ENCODE measurements at places on chromosomes 5 and 9.

DNA sequence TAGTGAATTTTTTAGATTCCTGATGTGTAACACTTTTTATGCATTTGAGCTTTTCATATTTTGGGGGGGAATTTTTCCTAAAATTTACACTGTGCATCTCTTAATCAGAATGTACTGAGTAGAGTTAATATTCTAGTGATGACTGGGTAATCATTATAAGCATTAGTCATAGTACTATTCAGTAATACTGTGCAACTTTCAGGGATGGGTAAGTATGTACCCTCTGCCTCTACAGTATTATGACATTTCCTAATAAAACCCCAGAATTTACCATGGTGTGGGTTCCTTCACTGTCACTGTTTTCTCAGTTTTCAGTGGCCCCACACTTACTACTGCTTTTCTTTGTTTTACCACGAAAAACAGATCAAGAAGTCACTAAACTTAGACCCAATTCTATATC lies 2.8 kb upstream of the CMYA5 start:
- DNase-seq = no peak

DNA sequence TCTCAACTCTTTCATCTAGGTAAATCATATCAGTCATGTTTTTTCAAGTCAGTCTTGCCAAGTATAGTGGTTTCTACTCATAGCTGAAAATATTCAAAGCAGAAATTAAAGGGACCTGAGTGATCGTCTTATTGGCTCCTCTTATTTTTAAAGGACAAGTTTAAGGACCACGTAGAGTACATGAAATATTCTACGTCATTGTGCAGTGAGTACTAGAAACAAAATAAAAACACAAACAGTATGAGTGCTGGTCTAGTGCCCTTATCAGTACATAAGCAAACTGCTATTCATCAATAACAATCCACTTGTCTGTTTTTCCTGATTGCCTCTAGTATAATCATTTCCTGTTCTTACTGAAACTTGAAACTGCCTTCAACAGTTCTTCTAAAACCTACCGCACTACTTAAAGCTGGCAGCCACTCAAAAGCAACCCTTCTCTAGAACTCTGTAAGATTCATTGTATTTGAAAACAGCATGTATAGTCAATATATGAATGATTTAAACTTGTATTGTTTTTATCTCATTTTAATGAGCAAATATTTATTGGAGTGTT lies 853.7 kb downstream of the TAF11L14 start:
- DNase-seq = no peak

DNA sequence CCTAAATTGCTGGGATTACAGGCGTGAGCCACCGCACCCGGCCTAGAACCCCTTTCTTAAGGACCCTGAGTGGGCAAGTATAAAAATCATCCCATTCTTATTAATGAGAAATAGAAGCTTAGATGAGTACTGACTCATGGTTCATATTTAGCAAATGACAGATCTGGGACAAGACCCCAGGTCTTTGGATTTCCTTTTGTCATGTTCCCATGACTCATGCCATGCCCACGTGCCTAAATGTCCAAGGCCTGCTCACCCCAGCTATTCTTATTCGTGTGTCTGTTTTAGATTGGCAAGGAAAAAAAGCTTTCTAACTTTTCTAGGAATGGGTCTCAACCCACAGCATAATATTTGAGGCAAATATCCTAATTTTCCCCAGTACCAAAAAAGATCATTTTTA lies 57.7 kb upstream of the RPS23 start:
- no peak for DNase-seq

GRCh38 chr5:91849069-91849468 lies 466.0 kb upstream of the ARRDC3 start:
- DNase-seq = no peak

GRCh38 chr9:81851340-81851739 lies 76.9 kb upstream of the SPATA31D4 start:
- no peak for DNase-seq

- DNase-seq = no peak
Observed at GRCh38 chr5:10018201-10019069, 231.3 kb downstream of the ATPSCKMT start.

DNA sequence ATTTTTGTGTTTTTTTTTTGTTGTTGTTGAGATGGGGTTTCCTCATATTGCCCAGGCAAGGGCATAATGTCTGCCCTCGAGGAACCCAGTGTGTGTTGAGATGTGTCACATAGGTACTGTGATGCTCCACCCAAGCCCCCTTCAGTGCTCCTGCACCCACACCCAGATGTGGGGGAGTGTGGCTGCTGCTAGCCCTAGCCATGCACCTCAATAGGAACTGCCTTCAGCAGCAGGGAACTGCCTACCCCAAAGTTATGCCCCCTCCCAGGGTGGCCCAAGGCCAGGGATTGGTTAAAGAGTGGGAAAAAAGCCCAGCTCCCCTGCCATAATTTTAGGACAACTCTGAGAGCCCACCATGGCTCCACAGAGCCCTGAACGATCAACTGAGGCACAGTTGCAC lies 33.3 kb upstream of the EPB41L4B start:
- no peak for DNase-seq

DNA sequence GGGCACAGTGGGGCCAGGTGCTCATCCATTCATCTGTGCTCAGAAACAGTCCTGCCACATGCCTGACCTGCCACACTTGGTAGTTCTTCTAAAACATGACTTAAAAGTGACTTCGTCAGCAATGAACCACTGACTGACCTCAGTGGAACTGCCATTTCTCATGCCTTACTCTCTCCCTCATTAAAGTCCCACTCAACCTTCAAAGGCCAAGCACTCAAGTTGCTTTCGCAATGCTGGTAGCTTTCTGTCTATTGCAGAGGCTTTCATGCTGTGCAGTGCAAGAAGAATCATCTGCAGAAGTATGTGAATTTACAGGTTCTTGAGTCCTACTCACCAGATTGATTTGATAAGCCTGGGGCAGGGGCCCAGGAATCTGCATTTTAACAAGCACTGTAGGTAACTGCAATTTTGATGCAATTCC lies 23.9 kb downstream of the B4GALT1 start:
- DNase-seq = no peak

GRCh38 chr9:86096386-86096785 lies 3.0 kb downstream of the GOLM1 start:
- no peak for DNase-seq

GRCh38 chr5:158977642-158978041 lies 122.1 kb downstream of the EBF1 start:
- DNase-seq = no peak

GRCh38 chr9:70439991-70440706 lies 25.7 kb upstream of the KLF9 start:
- no peak for DNase-seq

DNA sequence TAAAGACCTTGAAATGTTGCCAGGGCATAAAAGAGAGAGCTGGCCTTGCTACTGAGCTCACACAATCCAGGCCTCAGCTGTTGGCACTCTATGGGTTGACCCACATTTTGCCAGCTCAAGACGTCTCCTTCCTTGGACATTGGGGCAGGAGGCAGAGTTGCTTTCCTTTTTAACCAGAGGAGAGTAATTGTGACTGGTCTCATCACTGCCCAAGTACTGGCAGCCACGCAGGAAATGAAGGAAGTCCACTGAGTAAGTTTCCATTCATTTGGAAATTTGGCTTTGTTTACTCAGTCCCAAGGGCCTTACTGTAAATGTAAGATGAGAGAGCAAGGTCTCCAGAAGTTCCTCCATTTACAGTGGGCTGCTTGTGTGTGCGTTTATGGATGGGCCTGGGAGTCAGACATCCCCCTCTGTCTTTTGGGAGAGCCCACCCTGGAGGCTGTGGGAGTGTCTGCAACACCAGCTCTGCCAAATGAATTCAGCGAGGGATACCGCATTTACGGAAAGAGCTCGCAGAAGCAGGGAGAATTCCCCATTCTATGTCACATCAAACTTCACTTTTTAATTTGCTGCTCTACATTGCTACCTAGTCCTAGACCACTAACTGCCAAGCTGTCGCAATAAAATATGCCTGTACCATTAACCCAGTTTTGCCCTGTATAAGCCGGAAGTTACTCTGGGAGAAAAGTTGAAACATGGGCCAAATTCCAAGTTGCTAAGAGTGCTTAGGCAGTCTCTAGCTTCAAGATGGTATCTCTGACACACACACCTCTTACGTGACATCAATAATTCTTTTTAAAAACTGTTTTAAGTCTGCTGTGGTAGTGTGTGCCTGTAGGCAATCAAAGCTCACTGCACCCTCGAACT lies 24.5 kb upstream of the PDZD2 start:
- no peak for DNase-seq

DNA sequence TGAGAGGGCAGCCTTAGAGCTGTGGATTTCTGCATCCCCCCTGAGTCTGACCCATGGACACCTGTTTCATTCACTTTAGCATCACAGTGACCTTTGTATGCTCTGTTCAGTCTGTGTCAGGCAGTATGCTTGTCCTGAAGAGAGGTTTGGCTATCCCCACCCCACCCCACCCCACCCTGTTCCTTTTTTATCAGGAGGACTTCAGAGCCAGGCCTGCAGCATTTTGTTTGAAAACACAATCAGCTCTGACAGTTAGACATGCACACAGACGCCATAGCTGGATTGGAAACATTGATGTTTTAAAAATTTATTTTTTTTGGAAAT lies 142.2 kb downstream of the NTRK2 start:
- no peak for DNase-seq

DNA sequence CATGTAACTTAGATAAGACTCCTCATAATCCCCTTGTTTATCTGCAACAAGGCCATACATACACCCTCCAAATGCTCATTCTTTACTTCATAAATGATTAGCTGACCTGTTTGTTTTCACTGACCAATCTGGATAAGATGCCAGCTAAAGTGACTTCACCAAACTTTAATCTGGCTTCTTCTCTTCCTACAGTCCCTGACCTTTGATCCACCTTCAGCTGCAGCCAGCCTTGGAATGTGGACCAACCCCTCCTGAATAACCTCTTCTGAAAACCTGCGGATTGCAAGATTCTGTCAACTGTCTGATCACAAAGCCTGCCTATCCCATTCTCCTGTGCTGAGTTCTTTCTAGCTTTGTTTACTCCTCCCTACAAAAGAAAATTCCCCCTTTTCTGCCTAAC lies 476.8 kb downstream of the LRRC70 start:
- DNase-seq = no peak

- DNase-seq = no peak
Observed at GRCh38 chr5:24094081-24094679, 550.6 kb downstream of the CDH10 start.

All from type B pancreatic cell (in vitro differentiated cells).